ENCODE measurements at places on chromosomes 13 and 19.

DNA sequence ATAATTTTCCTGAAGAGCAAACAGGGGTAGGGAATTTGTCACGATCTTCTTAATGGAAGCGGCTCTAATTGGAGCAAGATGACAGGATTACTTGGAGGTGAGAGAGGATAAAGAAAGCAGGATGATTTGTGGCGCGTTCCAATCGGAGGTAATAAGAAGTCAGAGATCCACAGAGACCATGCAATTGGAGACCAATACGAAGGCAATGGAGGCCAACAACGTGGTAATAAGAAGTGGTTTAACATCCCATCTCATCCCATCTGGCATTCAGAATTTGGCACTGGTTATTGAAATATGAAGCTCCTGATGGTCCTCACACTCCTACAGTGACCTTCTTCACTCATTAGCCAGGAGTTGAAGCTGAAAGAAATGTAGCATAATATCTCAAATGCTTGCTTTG is 130.6 kb downstream of the DLEU7 start:
- DNase-seq: no peak

DNA sequence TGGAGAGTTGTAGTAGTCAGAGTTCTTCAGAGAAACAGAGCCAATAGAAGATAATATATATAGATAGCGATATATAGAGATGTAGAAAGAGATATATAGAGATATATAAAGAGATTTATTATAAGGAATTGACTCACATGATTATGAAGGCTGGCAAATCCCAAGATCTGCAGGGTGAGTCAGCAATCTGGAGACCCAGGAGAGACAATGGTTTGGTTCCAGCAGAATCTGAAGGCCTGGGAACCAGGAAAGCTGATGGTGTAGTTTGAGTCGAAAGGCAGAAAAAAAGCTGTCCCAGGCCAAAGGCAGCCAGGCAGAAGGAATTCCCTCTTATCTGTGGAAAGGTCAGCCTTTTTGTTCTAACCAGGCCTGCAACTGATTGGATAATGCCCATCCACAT is 194.1 kb downstream of the NUFIP1 start:
- no peak for DNase-seq

- DNase-seq: peak; percentile 88
Observed at GRCh38 chr19:50333235-50333736, 4.1 kb upstream of the KCNC3 start.

DNA sequence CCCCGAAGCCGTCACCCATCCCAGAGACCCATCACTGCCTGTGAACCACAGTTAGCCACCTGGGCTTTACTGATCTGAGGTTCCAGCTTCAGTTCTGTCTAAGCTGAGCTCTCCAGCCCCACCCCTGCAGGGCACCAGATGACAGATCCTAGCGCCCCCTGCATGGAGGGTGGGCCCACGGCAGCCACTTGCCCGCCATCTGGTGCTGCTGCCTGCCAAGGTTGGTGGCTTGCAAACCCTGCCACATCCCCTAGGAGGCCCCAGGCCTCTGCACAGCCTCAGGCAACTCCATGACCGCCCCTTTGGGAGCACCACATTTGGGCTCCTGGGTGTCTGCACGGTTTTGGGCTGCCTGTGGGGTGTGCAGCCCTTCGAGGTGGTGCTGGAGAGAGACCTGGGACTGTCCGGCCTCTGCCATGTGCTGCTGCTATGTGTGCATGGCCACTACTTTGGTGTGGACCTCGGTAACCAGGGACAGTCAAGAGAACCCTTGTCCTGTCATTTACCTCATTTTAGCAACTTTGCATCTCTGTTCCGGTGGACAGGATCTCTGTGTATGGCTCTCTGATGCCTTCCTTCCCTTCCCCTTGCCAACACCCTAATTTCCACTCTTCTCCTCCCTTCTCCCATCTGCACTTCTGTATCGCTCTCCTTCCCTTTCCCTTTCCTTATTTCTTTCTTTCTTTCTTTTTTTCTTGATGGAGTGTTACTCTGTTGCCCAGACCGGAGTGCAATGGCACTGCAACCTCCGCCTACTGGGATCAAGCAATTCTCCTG is 17.4 kb upstream of the SDHAF1 start:
- DNase-seq: no peak

GRCh38 chr13:111883571-111884343 is 183.2 kb upstream of the SOX1 start:
- no peak for DNase-seq

- no peak for DNase-seq
Observed at GRCh38 chr13:21659087-21659486, 11.8 kb upstream of the FGF9 start.

DNA sequence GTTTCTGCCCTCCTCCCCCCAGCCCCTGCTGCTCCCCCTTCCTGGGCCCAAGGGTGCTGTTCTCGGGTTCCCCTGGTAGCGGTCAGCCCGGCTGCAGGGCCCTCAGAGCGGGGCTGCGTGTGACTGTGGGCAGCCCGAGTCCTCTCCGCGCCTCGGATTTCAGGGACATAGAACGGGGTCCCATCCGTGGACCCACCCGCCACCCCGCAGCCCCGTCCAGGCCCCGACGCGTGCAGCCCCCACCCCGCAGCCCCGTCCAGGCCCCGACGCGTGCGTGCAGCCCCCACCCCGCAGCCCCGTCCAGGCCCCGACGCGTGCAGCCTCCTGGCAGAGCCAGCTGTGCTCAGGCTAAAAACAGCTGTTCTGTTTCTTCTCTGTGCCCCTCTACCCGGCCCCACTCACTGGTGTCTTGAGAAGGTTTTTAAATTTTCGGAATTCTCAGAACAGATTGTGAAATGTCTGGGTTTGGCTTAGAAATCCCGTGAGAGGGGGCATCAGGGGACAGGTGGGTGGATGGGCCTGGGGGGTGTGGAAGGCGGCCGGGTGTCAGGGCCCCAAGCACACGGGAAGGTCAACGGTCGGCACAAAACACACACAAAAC is 5.5 kb upstream of the PRTN3 start:
- DNase-seq: no peak

GRCh38 chr13:23473221-23473620 is 39.7 kb upstream of the SACS start:
- DNase-seq: no peak

DNA sequence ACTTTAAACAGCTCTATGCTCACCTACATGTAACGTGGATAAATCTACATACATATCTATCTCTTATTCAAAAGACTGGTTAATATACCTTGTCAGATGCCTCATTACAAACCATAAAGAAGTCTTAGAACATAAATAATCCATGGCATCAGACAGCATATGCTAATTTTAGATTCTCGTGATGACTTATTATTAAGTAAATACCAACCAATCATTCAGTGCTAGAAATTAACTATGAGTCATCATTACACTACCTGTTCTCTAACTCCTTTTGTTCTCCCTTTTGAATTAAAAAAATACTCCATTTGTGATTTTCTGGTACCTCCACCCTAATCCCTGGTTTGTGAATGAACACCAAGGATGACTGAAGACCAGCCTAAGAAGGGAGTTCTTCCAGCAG is 754.3 kb upstream of the ARGLU1 start:
- no peak for DNase-seq

GRCh38 chr13:76160961-76161925 is 525.1 kb downstream of the LMO7 start:
- DNase-seq: no peak

GRCh38 chr19:294946-295686 is 3.9 kb upstream of the PLPP2 start:
- no peak for DNase-seq

DNA sequence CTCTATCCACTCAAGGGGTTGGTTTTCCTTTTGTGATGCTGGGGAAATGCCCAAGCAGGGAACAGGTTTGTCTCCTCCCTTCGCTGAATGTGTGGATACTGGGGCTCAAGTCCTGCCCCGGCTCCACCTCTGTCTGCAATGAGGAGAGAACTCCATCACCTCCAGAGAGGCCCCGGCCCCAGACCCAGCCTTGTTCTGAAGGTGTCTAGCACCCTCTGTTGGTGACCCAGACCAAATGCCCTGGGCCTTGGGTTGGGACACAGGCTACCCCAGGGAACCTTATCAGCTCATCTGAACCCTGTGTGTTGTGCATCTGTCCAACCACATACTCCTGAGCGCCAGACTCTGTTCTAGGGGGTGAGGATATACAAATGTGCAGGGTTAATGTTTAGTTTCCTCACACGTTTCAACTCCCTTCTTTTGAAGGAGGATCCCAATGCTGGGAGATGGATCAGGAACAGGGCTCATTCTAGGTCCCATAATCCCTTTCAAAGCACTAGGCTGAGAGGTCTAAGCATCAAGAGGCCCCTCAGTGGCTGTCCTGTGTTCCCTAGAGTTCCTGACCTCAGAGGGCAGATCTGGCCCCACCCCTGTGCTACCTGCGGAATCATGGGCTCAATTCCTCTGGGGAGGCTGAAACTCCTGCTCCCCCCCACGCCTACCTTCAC is 112.5 kb upstream of the SLC7A1 start:
- DNase-seq: no peak

DNA sequence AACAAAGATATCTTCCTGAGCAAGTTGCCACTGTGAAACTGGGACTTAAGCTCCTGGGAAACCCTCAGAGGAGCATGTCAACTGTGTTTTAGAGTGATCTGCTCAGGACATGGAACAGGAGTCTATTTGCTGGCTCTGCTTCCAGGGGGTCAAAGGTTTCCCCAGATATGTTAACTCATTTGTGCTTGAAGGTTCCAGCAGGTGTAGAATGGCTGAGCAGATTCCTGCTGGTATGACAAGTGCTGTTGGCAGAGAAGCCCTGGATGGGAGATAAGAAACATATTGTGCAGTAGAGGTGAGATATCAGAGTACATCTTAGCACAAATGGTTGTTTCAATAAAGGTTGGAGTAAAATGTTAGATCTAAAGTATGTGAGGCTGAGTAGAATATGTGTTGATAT is 282.7 kb upstream of the DACH1 start:
- no peak for DNase-seq
